H9 (cell line): ENCODE measurements at places on chromosomes 1 and 21.

- no peak for DNase-seq
Measured at GRCh38 chr1:50454911-50455310, 31.7 kb upstream of the DMRTA2 start.

DNA sequence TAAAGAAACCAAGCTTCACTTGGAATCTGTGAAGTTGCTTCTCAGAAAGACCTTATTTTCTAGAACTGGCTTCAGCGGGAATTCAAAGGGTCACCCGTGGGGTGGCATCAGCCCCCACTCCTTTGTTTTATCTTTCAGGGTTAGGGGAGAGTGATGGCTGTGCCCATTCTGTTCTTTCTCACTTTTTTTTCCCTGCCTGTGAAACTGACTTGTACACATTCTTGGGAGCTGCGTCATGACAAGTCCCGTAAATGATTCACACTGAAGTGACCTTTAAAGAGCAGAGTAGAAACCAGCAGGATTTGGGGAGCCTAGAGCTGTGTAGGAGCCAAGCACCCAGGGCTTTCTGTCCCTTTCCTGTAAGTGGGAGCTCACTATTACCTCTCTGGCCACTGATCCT, 43.8 kb downstream of the SLC44A3 start:
- no peak for DNase-seq

GRCh38 chr21:33541105-33541711, 709 bp downstream of the GART start:
- no peak for DNase-seq

- no peak for DNase-seq
Measured at GRCh38 chr21:26572076-26572701, 897 bp downstream of the CYYR1 start.

- peak; percentile 1 for DNase-seq
Measured at GRCh38 chr1:39754026-39754570, 15.4 kb downstream of the PPIE start.

- DNase-seq: no peak
Measured at GRCh38 chr1:160428655-160429054, 28.3 kb downstream of the VANGL2 start.

DNA sequence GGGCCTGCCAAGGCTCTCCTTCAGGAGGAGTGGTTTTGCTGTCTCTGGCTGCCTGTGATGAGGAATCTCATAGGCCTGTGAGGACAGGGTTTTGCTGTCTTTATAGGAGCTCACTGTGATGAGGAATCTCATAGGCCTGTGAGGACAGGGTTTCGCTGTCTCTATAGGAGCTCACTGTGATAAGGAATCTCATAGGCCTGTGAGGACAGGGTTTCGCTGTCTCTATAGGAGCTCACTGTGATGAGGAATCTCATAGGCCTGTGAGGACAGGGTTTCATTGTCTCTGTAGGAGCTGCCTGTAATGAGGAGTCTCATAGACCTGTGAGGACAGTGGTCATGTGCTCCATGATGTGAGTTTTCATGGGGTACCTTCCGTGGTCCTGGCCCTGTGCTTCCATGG, 29.0 kb downstream of the CLIC6 start:
- no peak for DNase-seq

DNA sequence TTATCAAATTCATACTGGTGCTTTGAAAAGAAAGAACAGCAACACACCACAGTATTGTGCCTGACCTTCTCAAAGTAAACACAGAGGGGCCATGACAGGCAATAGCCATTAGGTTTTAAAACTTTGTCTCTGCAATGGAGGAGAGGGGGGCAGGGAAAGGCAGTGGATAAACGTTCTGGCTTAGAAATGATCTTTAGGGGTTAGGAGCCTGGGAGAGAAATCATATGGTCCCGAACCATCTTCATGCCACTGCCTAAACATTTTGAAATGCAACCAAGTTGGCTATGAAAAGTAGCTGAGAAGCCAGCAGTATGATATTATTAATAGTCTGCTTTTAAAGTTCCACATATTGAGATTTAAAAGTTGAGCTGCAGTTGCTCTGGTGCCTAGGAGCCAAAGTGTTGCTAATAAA, 39.8 kb downstream of the PLPP3 start:
- no peak for DNase-seq

DNA sequence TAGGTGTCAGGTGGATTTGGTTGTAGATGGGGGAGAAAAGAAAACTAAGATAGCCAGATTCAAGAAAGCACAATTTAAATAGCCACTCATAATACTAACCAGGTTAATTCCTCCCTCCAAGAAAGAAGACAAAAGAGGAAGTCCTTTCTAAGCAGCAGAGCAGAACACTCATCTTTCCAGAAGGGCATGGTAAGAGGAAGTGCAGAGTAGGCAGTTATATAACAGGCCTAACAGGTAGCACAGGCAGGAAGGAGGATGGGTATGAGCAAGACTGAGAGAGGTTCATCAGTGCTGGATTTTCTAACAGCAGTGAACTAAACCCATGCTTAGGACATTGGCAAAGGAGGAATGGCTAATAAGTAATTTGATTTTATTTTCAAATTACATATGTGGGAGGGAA, 517.5 kb downstream of the PLPP3 start:
- no peak for DNase-seq

DNA sequence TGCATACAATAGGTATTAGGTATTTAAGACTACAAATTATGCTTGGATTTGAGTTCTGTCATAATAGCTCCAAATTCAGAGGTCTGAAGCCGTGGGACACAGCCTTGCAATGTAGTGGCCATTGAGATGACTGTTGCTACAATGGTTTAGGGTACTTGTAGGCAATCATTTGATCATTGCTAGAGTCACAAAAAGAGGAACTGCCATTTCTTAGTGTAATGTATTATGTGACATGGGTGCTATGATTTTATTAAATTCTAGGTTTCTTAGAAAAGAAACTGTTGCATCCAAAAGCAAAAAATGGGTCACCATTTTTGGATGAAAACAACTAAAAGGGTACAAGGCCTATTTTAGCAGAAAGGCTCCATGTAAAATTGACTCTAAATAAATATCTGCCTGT, 129.9 kb upstream of the ZNF644 start:
- no peak for DNase-seq

DNA sequence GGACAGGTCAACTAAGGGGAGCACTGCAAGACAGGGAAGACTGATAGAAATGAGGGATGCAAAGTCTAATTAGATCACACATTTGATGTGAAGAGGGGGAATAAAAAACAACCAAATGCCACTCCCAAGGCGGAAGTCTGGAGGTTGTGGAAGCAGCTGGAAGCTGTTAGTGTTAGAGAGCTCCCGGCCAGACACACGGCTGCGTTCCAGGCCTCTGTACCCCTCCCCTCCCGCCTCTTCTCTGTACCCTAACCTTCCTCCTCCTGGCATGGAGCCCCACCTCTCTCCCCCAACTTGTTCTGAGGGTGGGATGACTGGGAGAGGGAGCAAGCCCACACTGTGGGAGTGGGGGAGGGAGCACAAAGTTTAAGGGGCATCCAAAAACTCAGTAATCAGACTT, 67.0 kb downstream of the PLEKHA6 start:
- no peak for DNase-seq

DNA sequence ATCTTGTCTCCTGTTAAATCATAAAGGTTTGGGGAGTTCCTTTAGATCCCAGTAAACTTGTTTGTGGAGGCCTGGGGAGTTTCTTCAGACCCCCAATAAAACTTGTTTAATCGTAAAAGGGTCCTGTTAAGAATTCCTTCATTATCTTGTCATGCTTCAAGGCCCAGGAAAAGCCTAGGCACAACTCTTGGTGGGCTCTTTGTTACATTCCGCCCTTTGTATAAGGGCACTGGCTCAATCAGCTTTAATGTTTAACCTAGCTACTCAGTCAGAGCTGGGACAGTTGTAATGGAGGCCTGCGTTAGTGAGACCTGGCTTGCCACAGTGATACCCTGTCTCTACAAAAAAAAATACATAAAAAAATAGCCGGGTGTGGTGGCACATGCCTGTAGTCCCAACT, 77.2 kb downstream of the MPZL1 start:
- no peak for DNase-seq

DNA sequence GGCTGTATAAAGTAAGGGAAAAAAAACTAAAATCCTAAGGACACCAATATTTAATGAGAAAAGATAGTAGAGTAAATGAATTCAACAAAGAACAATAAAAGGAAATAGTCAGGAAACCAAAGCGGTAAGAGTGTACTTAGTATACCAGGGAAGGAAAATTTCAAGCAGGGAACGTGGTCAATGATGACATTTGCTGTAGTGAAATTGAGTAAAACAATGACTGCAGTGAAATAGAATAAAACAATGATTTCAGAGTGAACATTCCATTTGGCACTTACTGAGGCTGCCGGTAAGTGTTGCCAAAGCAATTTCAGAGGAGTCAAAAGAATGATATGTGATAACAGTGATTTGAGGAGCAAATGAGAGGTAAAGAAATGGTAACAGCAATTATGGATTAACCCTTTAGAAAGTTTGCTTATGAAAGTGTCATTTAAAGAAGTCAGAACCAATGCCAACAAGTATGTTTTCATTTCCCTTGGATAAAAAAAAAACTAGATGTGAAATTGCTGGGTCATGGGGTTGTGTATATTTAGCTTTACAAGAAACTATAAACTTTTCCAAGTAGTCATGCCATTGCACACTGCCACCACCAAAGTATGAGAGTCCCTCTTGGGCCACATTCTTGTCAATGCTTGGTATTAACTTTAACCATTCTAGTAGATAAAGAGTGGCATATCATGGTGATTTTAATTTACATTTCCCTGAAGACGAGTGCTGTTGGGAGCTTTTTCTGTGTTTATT, 50.5 kb downstream of the VCAM1 start:
- DNase-seq: no peak

- no peak for DNase-seq
Measured at GRCh38 chr1:1755426-1755825, 22.8 kb downstream of the NADK start.

DNA sequence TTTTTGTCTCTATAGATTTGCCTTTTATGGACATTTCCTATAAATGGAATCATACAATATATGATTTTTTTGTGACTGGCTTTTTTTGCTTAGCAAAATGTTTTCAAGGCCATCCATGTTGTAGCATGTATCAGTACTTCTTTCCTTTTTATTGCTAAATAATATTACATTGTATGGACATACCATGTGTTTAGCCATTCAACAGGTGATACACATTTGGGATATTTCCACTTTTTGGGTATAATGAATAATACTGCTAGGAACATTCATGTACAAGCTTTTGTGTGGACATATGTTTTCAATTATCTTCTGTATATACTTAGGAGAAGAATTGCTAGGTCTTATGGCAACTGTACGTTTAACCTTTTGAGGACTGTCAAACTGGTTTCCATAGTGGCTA, 47.4 kb downstream of the RIMS3 start:
- no peak for DNase-seq

GRCh38 chr1:109687641-109688499, at the start of gene GSTM1:
GSTM1 (plus strand) TSS chr1:109687817; CDS start chr1:109687874, 57 bp downstream.
- DNase-seq: peak; percentile 79

DNA sequence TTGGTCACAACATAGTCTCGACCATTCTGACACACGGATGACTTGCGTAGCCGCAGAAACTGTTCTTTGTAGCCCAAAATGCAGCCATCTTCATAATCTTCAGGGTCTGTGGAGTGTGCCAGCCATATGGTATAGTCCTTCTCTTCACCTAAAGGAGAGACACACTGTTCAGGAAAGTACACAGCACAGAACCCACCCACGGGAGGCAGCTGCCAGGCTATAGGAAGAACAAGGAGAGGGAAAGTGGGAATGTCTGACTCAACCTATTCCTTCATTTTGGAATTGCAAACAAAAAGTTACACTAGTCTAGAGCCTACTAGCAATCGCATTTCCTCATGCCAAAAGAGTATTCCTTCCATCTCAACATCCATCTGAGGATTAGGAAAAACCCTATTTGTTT, 16.2 kb upstream of the MYBPHL start:
- no peak for DNase-seq

DNA sequence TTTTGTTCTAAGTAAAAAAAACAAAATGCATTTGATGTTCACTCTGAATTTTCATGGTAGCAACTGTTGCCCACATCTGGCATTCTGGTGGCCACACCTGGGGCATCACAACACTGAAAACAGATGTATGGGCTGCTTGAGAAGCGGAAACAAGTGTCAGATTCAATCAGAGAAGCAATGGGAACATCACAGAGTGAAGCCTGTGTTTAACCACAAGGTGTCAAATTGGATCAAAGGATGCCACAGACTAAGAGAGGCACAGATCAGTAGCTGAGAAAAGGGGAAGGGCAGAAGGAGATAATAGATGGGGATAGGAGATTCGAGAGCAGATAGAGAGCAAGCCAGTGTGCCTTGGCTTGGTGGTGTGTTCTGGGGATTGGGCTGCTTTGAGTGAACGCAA, 49.8 kb upstream of the MTF2 start:
- no peak for DNase-seq

DNA sequence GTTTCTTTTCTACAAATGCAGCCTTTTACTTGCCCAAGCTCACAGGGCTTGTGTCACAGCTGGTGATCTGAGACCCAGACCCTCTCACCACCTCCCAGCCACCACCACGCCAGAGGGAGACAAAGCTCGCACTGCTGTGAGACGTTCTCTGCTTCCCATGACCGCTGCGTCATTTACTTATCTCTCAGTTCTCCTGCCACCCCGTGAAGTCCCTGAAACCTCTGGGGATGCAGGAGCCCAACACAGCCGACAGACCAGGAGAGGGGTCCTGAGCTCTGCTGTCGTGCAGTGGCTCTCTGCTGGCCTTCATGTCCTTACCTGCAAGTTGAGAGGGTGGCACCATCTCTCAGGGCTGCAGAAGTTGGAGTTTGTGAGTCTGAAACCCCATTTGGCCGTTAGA, 77.7 kb downstream of the SLC16A1 start:
- DNase-seq: no peak

DNA sequence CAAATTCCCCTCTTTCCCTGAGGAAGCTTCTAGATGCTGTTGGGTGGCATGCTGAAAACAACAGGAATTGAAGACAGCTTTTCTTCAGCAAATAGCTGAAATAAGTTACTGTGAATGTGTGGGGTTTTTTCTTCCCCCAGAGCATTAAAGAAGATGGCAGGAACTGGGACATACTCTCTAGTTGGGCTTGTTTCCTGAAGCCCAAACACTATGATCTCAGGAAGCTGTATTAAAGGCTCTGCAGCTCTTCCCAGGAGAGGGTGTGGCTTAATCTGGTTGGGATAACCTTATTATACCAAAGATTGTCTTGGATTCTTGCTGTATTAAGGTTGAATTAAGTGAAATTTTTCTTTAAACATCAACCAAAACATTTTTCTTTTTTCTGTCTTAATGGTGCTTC, 64.9 kb upstream of the LMO4 start:
- no peak for DNase-seq

GRCh38 chr1:17569200-17570139, 30.0 kb downstream of the ARHGEF10L start:
- DNase-seq: no peak

- DNase-seq: no peak
Measured at GRCh38 chr1:29105822-29106221, 17.9 kb downstream of the TMEM200B start.

DNA sequence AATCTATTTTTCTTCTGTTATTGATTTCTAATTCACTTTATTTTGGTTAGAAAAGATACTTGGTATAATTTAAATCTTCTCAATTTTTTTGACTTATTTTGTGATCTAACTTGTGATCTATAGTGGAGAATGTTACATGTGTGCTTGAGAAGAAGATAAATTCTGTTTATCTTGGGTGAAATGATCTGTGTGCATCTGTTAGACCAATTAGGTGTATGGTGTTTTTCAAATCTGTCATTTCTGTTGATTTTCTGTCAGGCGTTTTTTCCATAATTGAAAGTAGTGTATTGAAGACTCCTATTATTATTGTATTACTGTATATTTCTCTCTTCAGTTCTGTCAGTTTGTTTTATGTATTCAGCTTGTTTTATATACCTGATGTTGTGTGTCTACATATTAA, 1668.3 kb downstream of the PLA2G4A start:
- no peak for DNase-seq

- no peak for DNase-seq
Measured at GRCh38 chr1:117046781-117047180, 13.3 kb upstream of the TTF2 start.
